ENCODE measurements at places on chromosomes 4 and X.

GRCh38 chrX:100477958-100478357 lies 67.9 kb upstream of the PCDH19 start:
- DNase-seq = no peak

DNA sequence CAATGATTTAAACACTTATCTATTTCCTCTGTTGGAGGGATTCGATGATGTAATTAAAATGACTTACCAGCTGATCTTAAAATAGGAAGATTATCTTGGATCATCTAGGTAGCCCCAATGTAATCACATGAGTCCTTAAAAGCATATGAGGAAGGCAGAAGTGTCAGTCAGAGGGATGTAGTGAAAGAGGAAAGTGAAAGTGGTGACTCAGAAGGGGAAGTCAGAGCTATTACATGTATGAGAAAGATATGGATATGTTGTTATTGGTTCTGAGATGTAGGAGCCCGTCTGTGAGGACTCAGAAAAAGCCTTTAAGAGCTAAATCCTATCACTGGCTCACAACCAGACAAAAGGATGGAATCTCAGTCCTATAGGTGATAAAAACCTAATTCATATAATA lies 456.4 kb downstream of the DACH2 start:
- no peak for DNase-seq

- no peak for DNase-seq
These were observed 63.2 kb downstream of the MGST2 start for GRCh38 chr4:139728840-139729239.

- DNase-seq = no peak
These were observed 105.7 kb downstream of the CEP44 start for GRCh38 chr4:174389439-174389838.

- DNase-seq = peak; percentile 43
These were observed 8.7 kb downstream of the TBC1D14 start for GRCh38 chr4:6918338-6918737.

DNA sequence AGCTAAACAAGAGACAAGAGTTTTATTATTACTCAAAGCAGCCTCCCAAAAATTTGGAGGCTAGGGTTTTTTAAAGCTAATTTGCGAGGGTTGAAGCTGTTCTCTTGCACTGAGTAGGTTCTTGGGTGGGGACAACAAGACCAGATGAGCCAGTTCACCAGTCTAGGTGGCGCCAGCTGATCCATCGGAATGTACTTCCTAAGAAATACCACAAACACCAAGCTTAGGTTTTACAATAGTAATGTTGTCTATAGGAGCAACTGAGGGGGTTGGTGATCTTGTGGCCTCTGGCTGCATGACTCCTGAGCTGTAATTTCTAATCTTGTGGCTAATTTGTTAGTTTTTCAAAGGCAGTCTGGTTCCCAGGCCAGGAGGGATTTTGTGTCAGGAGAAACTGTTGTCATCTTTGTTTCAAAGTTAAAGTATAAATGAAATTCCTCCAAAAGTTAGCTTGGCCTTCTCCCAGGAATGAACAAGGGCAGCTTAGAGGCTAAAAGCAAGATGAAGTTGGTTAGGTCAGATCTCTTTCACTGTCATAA lies 130.6 kb downstream of the SLC7A11 start:
- DNase-seq = no peak

- no peak for DNase-seq
These were observed 613 bp downstream of the GLRB start for GRCh38 chr4:157076578-157076947.

DNA sequence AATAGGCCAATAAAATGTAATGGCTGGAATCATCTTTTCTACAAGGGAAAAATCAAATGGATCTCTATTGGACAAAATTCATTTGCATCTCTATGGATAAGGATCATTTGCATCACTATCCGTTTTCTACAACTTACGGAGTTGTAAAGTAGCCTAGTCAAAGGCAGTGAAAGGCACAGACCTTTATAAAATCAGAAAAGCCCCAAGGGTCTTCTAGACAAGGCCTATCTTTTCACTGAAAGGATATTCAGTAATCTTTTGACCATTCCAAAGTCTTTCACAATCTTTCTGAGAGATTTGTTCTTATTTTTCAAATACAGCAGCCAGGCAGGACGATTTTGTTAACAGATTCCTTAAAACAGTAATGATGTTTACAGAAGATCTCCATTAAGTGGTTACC lies 119.5 kb upstream of the JADE1 start:
- no peak for DNase-seq

- DNase-seq = no peak
These were observed 88.0 kb downstream of the IQCM start for GRCh38 chr4:149727663-149728062.

DNA sequence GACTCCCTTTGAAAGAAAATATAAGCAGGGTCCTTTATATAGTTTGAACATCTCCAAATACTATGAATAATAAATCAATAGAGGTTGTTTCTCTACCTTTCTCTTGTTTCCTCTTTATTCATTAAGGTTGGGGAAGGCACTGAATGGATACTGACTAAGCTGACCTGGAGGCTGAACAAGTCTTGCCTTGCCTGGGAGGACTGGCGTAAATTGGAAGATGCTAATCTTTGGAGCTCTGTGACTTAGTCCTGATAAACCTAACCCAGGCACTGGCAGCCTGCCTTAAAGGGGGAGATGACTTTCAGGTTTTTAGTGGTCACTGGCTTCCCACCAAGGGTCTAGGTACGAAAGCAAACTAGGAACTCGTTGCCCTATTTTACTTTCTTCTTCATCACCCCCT lies 10.5 kb downstream of the CCDC160 start:
- DNase-seq = no peak

- DNase-seq = no peak
These were observed 90.0 kb upstream of the EXOC1L start for GRCh38 chr4:55729351-55730279.

GRCh38 chr4:28250646-28251045 lies 1390.0 kb downstream of the STIM2 start:
- no peak for DNase-seq

DNA sequence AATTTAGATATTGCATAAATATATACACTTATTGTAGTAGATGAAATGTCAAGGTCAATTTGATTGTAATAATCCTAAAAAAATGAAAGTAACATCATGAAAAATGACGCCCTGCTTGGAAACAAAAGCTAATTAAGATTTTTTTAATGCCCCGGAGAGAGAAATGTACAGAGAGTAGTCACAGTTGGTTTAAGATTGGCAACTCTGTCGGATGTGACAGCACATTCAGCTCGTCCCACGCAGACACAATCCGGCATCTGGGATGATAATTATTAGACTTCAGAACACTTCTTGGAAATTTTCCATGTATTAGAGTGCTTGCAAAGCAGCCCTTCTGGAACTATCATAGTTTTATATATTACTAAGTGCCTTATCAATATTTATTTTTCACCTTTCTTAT lies 478.0 kb downstream of the PDHA2 start:
- DNase-seq = no peak

- no peak for DNase-seq
These were observed 20.4 kb downstream of the UGT2B11 start for GRCh38 chr4:69194166-69194565.

GRCh38 chr4:31086756-31087330 lies 366.7 kb downstream of the PCDH7 start:
- no peak for DNase-seq

DNA sequence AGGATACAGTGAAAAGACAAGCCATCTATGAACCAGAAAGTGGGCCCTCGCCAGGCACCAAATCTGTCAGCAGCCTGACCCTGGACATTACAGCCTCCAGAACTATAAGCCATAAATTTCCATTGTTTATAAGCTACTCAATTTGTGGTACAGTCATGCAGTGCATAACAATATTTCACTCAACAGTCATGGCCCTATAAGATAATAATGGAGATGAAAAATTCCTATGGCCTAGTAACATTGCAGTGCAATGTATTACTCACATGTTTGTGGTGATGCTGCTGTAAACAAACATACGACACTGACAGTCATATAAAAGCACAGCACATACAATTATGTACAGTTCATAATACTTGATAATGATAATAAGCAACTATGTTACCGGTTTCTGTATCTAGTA lies 17.1 kb upstream of the TLR1 start:
- no peak for DNase-seq

- no peak for DNase-seq
These were observed 264.0 kb downstream of the TRIML1 start for GRCh38 chr4:188403272-188403671.

DNA sequence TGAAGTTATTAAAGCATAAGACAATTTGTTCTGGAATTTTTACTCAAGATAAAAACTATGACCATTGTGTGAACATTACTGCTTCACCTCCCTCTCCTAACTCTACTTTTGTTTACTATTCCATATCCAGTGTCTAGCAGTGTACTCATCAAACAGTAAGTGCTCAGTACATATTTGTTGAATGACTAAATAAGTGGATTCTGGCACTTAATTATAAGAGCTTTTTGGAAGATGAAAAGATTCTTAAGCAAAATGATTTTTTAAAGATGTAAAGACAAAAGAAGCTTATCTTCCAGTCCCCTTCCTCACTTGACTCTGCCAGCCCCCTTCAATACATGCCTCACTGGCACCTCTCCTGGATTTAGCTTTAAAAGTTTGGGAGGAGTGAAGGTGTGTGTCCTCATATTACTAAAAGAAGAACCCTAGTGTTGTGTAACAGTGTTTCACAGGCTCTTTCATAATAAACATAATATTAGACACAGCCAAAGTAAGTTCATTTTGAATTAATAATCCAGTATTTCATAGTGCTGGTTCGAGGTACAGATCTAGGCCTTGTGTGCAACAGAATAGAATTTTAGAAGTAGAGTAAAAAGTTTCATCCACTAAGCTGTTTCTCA lies 53.0 kb downstream of the GAB1 start:
- no peak for DNase-seq

- no peak for DNase-seq
These were observed 59.6 kb upstream of the DHX15 start for GRCh38 chr4:24643774-24644520.

DNA sequence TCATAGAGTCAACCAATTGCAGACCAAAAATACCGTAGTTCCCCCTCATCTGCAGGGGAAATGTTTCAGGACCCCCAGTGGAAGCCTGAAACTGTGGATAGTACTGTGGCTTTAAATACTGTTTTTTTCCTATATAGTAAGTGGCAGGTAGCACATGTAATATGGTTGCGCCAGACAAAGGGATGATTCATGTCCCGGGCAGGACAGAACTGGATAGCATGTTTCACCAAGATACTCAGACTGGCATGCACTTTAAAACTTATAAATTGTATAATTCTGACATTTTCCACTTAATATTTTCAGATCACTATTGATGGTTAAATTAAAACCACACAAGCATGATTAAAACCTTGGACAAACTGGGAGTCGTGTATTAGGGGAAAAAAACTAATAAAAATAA lies 276.3 kb upstream of the AGA start:
- no peak for DNase-seq

- no peak for DNase-seq
These were observed 39.6 kb upstream of the PDLIM5 start for GRCh38 chr4:94412019-94412657.

- DNase-seq = no peak
These were observed 39.7 kb downstream of the MSN start for GRCh38 chrX:65707151-65707550.

DNA sequence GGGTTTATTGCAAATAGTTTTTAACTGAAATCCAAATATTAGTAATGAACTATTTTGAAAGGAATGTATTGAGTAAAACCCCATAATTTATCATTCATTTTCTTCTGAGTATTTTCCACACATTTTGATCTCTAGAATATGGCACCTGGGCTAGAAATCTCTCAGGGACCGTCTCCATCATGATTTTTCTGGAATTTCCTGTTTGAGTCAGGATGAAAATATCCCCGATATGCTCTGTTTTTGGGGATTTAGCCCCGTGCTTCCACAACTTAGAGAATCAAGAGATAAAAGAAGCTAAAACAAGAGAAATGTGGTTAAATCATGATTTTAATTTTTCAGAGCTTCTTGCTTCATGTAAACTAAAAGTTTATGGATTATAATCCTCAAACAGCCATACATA lies 114.2 kb downstream of the SPCS3 start:
- no peak for DNase-seq

DNA sequence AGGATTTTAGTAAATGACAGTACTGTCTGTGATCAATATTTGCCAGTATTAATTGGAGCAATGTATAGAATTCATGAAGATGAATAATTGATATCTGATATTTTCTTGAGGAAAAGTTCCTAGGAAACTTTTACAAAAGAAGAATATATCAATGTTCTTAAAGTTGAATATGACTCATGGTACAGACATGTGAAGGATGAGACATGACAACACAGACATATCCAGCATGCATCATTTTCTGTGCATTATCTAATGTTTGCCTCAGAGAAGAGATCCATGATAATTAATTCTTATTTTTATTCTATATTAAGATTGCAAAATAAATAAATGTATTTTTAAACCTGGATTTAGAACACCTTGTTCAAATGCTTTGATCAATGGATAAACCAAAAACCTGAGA lies 452.9 kb upstream of the EPHA5 start:
- no peak for DNase-seq

- no peak for DNase-seq
These were observed 250.9 kb upstream of the MAOA start for GRCh38 chrX:43405191-43405590.

DNA sequence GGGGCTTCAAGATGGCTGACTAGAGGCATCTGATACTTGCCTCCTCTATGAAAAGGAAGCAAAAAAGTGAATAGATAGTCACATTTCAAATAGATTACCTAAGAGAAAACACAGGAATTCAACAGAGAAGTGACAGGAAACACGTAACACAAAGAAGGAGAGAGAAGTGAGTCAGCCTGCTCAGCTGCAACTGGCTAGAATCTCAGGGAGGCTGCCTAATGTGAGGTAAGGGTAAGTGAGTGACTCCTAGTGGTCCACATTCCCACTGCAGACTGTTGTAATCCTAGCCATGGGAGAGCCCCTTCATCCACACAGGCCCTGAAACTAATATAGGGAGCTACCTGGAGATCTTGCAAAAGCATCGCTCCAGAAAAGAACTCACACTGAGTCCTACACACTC lies 179.2 kb downstream of the SLC7A11 start:
- no peak for DNase-seq

DNA sequence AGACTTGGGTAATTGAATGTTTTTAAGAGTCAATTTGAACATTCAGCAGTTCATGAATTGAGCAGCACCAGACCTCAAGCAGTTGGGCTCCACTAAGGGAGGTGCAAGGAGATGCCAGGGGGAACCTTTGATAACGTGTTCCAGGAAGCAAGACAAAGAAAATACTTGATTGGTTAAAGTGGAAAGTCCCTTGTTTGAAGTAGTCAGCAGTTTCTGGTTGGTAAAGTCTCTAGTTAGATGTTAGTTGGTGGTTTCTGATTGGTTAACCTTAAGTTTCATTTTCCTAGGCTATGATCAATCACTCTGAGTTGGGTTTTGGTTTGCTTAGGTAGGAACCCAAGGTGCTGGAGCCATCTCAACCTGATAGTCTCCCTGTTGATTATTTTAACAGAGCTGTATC lies 4.0 kb downstream of the HERC6 start:
- DNase-seq = peak; percentile 80
